IMR-90 (cell line): ENCODE measurements at places on chromosomes 5 and 9. TPM values are rescaled to one million over a fixed set of nuclear protein-coding genes. Genes with fewer than 3 reads are reported as not detected.

The MRPS2 gene
- total RNA-seq = 53.1 and 54.4 TPM in 2 replicates

DNA sequence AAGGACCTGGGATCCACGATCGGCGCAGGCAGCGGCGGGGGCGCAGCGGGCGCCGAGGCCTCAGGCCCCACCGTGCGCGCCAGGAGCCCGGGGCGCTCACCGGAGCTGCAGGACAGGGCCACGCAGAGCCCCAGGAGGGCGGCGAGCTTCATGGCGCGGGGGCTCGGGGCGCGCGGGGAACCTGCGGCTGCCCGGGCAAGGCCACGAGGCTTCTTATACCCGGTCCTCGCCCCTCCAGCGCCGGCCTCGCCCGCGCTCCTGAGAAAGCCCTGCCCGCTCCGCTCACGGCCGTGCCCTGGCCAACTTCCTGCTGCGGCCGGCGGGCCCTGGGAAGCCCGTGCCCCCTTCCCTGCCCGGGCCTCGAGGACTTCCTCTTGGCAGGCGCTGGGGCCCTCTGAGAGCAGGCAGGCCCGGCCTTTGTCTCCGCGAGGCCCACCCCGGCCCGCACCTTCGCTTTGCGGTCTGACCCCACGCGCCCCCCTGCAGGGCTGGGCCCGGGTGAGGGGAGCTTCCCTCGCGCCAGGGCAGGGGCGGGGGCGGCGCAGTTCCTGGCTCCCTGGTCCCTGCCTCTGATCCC lies at the start of gene SCGB3A1:
SCGB3A1 (minus strand) TSS at position 189 of the 577 bp plus-strand sequence; CDS start at position 152, 37 bp downstream.
- no peak within 1 kb of the TSS for H3K27ac ChIP-seq
- no peaks in the 10 kb centered on the region; the same call in 1 of the 2 replicates for H3K4me1 ChIP-seq
- H3K36me3 ChIP-seq = no peaks in the 10 kb centered on the region
- H3K4me3 ChIP-seq = no peak within 1 kb of the TSS
- DNase-seq = no peak

GRCh38 chr9:33227008-33227398 lies 13.0 kb upstream of the SPINK4 start:
- no peak overlapping the region for H3K27ac ChIP-seq
- peaks cover 7% of the 10 kb centered on the region for H3K4me1 ChIP-seq
- H3K36me3 ChIP-seq = no peaks in the 10 kb centered on the region
- H3K4me3 ChIP-seq = no peak overlapping the region

DNA sequence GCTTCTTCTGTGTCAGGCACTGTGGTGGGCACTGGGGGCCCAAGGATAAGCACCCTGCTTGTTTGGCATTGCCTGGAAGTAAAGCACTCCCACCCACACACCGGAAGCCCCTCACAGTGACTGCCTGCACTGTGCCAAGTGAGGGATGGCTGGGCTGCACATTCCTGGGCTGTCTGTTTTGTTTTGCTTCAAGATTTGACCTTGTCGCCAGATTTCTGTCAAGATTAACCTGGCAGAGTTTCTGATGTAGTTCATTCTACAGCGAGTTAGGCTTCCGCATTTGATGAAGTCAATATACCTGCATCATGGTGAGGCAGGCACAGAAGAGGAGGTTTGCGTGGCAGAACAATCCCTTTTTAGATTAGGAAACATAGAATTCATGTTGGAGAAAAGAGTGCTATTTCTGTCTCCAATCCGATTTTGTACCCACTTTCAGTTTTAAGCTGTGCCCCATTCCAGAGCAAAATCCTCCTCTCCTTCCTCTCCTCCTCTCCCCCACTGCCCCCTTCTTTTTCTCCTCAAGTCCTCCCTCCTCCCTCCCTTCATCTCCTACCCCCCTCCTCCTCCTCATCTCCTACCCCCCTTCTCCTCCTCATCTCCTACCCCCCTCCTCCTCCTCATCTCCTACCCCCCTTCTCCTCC lies 14.4 kb upstream of the BOD1 start:
- no peak overlapping the region for H3K27ac ChIP-seq

DNA sequence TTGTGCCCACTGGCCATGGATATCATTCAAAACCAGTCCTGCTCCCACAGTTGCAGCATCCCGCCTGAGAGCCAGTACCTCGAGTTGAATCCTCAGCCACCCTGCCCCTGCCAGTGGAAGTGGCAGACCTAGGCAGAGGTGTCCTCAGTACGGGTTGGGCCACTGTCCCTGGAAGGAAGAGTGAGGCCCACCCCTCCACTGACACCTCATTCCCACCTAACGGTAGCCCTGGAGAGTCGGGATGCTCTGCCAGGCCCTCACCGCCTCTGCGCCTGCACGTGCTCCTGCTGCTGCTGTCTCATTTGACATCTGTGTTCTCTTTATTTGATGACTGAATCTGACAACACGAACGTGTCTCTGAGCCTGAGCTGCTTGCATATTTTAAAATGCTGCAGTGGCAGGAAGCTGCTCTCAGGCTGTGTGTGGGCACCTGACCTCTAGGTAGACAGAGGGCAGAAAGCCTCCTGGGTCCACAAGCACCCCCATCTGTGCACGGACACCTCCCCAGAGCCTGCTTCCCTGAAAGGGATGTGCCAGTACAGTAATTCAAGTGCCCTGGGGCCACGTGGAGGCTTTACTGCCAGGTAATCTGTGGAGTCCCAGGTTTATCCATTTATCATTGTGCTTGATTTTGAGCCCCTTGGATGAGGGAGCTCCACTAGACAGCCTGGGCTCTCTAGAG lies 194.7 kb downstream of the CACNA1B start:
- H3K4me1 ChIP-seq = no peaks in the 10 kb centered on the region
- no peak overlapping the region for H3K27ac ChIP-seq
- H3K27me3 ChIP-seq = no peaks in the 10 kb centered on the region
- no peaks in the 10 kb centered on the region for H3K36me3 ChIP-seq
- no peak overlapping the region for H3K4me3 ChIP-seq
